ENCODE measurements at places on chromosomes 12 and 14.

DNA sequence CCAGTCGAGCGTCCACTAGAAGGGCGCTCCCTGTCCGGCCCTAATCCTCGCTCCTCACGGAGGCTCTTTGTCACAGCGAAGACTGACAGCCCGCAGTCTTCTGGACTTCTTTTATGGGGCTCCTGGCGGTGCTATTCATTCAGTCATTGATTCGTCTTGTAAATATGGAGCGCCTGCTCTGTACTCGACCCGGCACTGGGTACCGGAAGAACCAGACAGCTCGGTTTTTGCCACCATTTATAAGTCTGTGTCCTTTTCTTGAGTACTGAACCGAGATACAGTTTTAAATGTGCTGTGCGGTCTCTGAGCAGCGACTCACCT is 570 bp downstream of the DMAC2L start:
- DNase-seq = no peak

DNA sequence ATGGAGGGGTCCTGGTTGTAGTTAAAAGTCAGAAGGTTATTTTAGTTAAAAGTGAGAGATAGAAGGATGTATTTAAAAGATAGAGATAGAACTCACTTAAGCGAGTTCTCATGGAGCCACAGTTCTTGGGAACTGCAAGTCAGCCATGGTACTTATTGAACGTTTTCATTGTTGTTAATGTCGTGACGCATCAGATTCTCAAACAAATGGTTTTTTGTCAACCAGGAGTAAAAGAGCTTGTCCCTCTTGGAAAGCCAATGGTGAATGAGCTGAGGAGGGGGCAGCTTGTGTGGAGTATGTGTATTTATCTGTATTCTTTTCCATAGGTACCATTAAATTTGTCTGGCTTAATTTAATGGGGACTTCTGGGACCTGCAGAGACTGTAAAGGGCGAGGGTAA is 68.6 kb downstream of the FIGNL2 start:
- no peak for DNase-seq

DNA sequence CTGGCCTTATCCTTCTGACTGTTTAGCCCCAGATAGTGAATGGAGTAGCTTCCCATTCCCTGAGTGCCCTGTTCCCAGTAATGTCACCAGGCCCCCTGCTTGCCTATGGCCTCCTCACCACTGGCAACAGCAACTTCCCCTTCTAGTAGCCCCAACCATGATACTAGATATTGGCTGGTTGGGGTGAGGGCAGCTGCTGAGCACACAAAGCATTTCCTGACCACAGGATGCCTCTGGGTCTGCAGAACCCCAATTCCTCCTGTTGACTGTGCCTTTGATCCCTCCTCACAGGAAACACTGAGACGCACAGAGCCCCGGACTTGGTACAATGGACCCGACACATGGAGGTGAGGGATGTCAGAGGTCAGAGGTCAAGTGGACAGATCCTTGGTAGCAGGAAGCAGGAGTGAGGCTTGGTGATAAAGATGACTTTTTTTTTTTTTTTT is 597 bp downstream of the SOAT2 start:
- DNase-seq = no peak

DNA sequence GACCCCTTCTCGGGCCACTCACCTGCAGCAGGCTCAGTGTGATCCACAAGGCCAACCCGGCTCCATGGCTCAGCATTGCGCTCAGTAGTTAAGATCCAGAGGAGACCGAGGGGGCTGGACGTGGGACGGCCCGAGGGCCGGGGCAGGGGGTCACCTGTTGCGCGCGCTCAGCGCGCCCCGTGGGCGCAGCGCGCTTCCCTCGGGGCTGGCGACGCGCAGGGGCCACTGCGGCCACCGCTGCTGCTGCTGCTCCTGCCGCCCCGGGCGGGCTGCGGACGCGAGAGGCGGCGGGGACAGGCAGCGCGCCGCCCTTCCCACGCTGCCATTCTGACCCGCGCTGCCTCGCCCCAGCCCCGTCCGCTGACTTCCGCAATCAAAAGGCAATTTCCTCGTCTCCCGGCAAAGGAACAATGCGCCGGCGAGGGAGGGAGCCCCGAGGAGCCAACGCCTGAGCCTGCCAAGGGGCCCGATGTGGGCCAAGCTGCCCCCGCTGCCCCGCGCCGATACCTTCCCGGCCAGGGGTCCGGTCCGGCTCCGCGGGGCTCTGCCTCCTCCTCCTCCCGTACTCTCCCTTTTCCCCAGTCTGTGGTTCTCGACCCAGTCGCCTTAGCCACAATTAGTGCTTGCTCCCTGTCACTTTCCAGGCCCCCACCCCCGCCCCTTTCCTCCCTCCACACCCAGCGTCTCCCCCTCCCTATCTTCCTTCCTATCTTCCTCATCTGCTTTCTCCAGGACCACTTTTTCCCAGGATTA is 27.3 kb downstream of the PTPRB start:
- DNase-seq = no peak

GRCh38 chr12:19848421-19848820 is 409.1 kb downstream of the AEBP2 start:
- DNase-seq = no peak

DNA sequence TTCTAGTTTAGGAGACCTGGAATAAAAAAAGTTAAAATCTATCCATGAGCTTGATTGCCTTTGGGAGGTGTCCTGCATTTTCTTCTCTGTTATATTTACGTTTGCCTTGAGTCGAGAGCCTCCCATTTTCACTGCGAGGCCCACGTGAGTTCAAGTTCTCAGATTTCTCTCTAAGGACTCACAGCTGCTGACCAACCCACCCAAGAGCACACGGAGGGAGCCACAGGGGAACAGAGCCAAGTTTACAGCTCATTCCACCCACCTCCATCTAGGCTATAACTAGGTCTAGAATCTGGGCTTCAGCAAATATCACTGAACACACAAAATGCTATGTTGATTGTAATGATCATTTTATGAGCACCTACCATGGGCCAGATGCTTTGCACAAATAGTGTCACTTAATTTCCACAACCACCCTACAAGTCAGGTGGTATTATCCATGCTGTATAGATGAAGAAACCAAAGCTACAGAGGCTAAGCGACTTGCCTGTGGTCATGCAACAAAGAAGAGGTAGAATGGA is 16.7 kb downstream of the ALDH1L2 start:
- DNase-seq = no peak

- DNase-seq = no peak
Measured at GRCh38 chr12:115918763-115919162, 358.7 kb downstream of the MED13L start.

GRCh38 chr12:106311139-106311538 is 8.6 kb downstream of the TCP11L2 start:
- DNase-seq = no peak

DNA sequence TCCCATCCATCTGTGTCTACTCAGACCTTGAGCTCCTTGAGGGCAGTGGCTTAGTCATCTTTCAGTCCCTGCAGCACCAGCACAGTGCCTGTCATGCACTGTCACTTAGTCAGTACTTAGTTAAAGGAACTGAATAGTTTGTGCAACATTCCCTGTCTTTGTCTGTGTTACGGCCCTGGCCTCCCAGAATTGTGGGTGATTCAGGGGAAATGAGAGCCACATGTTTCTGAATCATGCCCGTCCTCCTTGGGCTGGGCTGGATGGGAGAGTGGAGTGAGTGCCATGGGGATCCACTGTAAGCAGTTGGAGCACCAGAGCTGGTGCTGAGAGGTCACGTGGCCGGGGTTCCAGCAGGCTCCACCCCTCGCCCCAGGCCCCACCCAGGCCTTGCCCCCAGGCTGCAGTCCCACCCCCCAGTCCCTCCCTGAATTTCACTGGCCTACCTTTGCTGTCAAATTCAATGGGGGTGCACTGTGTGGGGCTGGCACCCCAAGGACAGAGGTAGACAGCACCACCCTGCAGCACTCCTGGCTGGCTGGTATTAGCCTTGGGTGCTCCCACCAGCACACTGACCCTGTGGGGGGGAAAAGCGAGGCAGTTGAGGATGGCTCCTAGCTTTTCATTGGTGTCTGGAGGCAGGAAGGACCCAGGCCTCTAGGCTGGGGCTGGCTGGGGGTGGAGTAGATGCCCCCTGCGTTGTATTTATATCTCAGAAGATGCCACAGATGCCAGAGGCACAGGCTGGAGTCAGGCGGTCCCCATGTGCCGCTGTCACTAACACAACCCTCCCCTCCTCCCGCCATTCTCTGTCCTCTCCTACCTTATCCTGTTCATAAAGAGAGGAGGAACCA is 7.5 kb downstream of the ITGA5 start:
- DNase-seq = no peak

- DNase-seq = no peak
Measured at GRCh38 chr14:34324363-34324795, 137.7 kb downstream of the SPTSSA start.

DNA sequence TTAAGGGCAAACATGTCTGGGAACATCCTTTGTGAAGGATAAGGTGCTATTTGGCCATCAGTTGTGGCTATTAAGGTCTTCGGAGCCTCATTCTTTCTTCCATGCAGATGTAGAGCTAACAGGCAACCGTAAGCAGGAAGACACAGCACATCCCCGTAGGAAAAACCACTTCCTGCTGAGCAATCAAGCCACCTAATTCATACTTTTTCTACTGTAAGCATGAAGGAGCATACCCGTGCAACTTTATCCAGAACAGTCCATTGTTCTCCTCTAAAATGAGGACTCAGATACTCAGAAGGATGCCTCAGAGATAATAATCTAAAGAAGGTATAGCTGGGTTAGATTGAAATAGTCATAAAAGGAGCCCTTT is 232.0 kb downstream of the PPM1H start:
- no peak for DNase-seq

DNA sequence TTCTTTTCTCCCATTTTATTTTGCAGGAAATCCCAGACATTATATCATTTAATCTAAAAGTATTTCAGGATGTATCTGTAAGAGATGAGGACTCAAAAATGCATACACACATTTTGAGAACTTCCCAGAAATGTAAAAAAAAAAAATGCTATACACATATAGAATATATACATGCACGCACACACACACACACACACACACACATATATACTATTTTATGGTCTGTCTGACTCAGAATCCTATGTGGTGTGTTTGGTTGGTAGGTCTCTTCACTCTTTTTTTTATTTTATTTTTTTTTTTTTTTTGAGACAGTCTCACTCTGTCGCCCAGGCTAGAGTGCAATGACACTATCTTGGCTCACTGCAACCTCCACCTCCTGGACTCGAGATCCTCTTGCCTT is 65.5 kb downstream of the FBXO34 start:
- DNase-seq = no peak

- DNase-seq = no peak
Measured at GRCh38 chr12:97575403-97576193, 113.0 kb downstream of the RMST start.

GRCh38 chr14:75978249-75978731 is 3.5 kb downstream of the TGFB3 start:
- no peak for DNase-seq

DNA sequence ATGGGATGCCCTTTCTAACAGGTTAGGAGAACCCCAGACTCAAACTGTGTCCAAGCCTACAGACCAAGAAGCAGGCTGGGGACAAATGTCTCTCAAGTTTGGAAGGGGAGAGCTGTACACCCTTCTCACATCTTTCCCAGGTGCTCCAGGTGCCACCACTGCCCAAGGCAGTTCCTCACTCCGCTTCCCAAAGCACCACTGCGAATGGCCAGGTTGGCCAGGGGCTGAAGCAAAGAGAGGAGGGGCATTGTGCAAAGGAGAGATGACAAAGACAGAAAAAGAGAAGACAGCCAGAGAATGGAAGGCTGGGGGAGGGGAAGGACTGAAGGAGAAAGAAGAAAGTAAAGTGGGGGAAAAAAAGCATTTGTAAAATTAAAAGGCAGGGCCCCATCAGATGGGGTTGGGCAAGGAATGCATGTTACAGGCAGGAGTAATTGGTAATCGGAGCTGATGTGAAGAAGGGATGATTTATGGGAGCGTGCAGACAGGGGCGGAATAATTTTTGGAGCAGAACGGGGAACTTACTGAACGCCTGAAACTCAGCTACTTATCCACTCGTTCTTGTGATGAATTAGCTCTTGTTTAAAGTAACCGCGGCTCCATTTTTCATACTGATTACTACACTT is 165.8 kb downstream of the ESRRB start:
- no peak for DNase-seq

DNA sequence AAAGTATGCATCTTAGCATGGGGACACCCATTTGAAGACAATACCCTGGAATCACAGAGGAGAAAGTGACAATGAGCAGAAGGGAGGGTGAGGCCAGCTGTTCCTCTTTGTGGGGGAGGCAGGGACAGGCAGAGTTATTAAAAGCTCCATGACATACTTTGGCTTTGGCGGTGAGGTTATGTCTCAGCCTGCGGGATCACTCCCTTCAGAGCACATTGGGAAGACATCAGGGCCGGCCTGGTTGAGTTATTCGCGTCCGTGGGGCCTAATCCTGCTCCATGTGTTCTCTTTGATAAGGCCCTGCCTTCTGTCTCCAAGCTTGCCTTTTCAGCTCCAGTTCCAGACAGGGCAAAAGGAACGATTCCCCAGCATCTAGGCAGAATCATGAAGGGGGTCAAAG is 98.8 kb upstream of the NTF3 start:
- DNase-seq = no peak

- DNase-seq = no peak
Measured at GRCh38 chr12:70627677-70628076, 9.6 kb downstream of the PTPRB start.

- DNase-seq = no peak
Measured at GRCh38 chr14:80780500-80780899, 161.0 kb downstream of the CEP128 start.

GRCh38 chr12:94185801-94186200 is 37.4 kb downstream of the PLXNC1 start:
- DNase-seq = no peak

DNA sequence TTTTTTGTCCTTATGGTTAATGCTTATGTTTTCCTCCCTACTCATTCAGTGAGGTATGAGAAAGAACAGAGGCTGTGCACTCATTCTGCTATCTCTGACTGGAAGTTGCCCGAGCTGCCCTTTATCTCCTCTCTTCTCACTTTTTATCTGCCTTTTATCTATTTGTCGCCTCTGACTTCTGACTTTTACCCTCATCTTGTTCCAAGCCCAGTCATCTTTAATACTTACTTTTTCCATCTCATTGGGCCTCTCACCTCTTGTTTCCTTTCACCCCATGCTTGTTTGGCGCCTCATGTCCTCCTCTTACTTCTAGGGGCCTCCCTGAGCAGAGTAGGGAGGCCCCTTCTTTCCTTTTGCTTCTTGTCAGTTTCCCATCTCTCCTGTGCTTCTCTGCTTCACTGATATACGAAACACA is 50.7 kb downstream of the DIP2B start:
- DNase-seq = no peak

- DNase-seq = no peak
Measured at GRCh38 chr12:15629108-15629507, 160.1 kb downstream of the EPS8 start.

DNA sequence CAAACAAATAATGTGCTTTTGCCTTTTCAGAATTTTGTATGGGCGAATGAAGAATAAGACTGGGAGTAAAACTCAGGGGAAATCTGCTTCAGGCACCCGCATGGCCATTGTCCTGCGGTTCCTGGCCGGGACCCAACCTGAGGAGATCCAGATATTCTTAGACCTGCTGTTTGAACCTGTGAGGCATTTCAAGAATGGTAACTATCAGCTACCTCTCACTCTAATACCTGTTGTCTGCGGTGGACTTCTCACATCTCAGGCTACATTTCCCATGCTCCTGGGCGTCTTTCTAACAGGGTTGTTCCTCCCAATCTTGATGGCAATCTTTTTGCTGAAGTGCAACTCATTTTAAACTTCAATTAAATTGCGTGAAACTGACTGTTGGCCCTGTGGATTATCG is 47.1 kb downstream of the UTP20 start:
- no peak for DNase-seq

Measured in stimulated activated CD8-positive, alpha-beta memory T cell treated with anti-CD3 and anti-CD28 coated beads, Interleukin-2, amount 100 ng/mL, for 1 hour (primary cell).